Activated CD4-positive, alpha-beta T cell treated with anti-CD3 and anti-CD28 coated beads for 48 hours (primary cell): ENCODE measurements at places on chromosomes 5 and 9.

DNA sequence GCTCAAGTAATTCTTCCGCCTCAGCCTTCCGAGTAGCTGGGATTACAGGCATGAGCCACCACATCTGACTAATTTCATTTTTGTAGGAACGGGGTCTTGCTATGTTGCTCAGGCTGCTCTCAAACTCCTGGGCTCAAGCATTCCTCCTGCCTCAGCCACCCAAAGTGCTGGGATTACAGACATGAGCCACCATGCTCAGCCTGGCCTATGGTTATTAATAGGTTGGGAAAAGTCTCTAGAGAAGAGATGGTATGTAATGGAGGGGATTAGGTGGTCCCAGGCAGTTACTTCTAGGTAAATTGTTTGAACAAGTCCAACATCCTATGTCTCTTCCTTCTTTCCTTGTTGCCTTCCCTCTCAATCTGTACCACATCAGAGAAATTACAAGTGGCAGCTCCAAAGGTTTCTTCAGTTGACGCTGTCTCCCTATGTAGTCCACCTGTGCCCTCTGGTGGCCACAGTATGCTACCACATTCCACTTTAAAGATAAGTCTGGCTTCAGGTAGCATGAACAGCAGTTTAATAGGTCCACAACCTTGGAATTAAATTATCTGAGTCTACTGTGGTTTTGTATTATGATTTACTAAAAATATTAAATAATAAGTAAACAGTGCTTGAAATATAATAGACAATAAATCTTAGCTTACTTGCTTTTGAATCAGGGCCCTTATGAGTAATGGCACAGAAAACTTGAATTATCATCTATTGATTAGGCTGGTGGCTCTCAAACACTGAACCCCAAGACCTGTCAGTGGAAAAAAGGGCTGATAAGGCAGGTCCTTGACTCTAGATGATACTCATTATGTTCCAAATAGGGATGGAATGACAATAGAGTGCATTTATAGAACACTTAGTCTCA, 9.7 kb downstream of the TIGD6 start:
- peak; percentile 78 for DNase-seq

DNA sequence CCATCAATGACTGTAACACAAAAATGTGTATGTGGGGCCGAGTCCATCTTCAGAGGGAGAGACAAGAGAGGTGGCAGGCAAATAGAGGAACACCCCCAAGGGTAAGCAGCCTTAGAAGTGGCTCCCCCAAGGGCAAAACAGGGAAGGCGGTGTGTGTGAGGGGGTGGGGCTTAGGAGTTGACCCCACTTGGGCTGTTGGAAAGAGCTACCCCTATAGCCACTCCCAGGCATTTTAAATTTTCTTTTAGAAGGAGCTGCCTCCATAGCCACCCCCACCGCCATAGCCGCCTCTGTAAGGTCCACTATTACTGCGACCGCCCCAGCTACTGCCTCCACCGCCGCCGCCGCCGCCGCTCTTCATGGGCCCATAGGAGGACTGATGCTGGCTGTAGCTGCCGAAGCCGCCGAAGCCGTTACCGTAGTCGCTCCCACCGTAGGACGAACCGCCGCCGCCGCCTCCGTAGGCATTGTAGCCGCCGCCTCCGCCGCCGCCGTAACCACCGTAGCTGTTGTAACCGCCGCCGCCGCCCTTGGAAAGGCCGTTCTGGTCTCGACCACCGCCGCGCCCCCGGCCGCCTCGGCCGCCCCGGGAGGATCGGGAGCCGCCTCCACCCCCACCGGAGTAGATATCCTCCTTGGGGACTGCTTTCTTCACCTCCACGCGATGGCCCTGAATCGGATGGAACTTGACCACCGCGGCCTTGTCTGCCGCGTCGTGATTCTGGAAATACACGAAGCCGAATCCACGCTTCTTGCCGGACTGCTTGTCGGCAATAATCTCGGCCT, 1.1 kb downstream of the HNRNPA0 start:
- peak; percentile 57 for DNase-seq

GRCh38 chr5:112034421-112034979, 277.5 kb upstream of the NREP start:
- no peak for DNase-seq

DNA sequence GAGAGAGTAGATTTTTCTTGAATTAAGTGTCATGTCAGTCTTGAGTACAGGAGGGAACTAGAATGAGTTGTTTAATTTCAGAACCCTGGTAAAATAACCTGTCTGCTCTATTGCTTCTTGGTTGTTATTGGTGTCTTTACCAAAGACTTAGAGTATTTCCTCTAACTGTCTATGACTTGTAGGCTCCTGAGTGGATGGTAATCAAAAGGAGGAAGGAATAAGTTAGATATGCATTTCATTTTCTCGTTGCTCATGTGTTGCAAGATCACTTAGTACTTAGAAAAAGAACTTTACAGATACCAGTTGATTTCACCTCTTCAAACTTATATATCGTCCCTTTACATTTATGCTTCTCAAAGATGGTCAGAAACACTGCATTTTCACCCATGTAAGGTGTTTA, 31.1 kb downstream of the UHRF2 start:
- DNase-seq, result no peak

- DNase-seq, result no peak
Measured at GRCh38 chr5:39057734-39058133, 16.5 kb downstream of the RICTOR start.
